Karpas-422 (cell line): ENCODE measurements at places on chromosomes 13 and 19. TPM values are rescaled to one million over a fixed set of nuclear protein-coding genes. Genes with fewer than 3 reads are reported as not detected.

GRCh38 chr19:4357921-4358326, 14.6 kb downstream of the MPND start:
- H3K4me3 ChIP-seq = no peak overlapping the region
- no peak for DNase-seq
- H3K27ac ChIP-seq = no peak overlapping the region
- no peaks in the 10 kb centered on the region for H3K4me1 ChIP-seq

DNA sequence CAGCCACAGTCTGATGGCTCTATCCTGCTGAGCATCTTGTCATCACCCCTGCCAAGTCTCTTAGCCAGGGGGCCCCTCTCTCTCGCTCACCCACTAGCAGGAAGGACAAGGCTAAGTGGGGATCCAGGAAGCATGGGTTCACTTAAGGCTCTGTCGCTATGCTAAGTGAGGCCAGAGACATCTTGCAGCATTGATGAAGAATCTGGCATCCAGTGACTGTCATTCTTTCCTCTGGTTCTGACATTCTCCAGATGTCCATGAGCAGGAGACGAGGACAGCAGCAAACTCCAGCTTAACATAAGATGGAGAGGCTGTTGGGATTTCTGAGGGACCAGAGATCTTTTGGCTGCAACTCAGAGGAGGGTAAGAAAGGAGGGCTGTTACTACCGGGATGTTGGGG, 230.2 kb downstream of the TSHZ3 start:
- H3K36me3 ChIP-seq = no peaks in the 10 kb centered on the region
- H3K4me1 ChIP-seq = no peaks in the 10 kb centered on the region
- H3K27ac ChIP-seq = no peak overlapping the region
- no peak overlapping the region for H3K4me3 ChIP-seq

GRCh38 chr19:24159707-24160106, 72.7 kb downstream of the ZNF254 start:
- H3K4me1 ChIP-seq = no peaks in the 10 kb centered on the region
- no peak overlapping the region for H3K27ac ChIP-seq
- peak; percentile 64 for DNase-seq
- H3K4me3 ChIP-seq = no peak overlapping the region
- no peaks in the 10 kb centered on the region for H3K36me3 ChIP-seq
- no peaks in the 10 kb centered on the region for H3K27me3 ChIP-seq

DNA sequence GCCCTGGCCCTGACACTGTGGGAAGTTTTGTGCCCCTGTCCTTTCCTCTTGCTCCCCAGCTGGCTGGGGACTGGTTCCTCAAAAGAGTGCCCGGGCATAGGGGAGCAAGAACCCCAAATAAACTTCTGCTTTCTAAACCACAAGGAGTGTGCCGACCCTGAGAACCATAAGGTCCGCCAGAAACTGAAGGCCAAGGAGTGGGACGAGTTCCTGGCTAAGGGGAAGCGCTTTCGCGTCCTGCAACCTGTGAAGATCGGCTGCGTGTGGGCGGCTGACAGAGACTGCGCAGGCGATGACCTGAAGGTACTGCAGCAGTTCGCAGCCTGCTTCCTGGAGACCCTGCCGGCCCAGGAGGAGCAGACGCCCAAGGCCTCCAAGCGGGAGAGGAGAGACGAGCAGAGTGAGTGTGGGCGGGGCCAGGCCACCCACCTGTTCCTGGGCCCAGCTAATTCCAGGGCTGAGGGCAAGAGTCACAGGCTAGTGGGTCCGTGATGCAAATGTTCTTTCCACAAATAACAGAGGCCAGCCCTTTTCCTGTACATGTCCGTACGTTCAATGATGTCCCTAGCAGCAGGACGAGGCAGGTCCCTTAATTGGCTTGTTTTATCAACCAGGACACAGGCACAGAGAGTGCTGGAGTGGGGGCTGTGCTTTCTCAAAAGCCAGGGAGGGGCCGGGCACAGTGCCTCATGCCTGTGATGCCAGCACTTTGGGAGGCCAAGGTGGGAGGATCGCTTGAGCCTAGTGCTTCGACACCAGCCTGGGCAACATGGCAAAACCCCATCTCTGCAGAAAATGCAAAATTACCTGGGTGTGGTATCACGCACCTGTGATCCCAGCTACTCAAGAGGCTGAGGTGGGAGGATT, 25.6 kb downstream of the UBXN6 start:
- H3K27ac ChIP-seq = no peak overlapping the region
- no peaks in the 10 kb centered on the region for H3K27me3 ChIP-seq
- peaks cover 39% of the 10 kb centered on the region for H3K36me3 ChIP-seq
- DNase-seq = no peak
- H3K4me3 ChIP-seq = no peak overlapping the region

DNA sequence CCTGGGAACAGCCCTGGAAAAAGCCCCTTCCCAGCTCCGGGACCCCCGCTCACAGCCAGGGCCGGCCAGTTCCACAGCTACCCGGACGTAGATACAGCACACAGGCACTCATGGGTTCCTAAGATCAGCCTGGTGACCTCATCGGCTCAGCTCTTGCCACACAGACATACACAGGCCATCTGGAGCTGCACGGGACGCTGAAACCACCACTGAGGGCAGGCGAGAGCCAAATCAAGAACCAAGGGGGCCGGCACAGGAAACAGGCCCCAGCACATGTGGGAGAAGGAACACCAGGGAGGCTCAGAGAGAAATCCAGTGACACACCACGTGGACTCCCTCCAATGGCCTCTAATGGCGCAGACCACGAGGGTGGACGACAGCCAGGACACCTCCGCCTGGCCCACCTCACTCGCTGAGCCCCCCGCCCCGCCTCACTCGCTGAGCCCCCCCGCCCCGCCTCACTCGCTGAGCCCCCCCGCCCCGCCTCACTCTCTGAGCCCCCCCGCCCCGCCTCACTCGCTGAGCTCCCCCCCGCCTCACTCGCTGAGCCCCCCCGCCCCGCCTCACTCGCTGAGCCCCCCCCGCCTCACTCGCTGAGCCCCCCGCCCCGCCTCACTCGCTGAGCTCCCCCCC, 69.7 kb upstream of the C13orf46 start:
- H3K4me3 ChIP-seq = no peak overlapping the region
- no peak overlapping the region for H3K27ac ChIP-seq
- H3K36me3 ChIP-seq = no peaks in the 10 kb centered on the region

DNA sequence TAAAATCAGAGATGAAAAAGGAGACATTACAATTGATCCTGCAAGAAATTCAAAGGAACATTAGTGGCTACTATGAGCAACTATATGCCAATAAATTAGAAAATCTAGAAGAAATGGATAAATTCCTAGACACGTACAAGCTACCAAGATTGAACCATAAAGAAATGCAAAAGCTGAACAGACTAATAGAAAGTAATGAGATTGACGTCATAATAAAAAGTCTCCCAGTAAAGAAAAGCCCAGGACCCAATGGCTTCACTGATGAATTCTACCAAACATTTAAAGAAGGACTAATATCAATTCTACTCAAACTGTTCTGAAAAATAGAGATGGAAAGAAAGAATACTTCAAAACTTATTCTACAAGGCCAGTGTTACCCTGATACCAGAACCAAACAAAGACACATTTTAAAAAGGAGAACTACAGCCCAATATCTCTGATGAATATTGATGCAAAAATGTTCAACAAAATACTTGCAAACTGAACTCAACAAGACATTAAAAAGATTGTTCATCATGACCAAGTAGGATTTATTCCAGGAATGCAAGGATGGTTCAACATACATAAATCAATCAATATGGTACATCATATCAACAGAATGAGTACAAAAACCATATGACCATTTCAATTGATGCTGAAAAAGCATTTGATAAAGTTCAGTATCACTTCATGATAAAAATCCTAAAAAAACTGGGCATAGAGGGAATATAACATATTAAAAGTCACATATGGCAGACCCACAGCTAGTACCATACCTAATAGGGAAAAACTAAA, 35.8 kb downstream of the UQCRFS1 start:
- no peaks in the 10 kb centered on the region for H3K36me3 ChIP-seq
- H3K27ac ChIP-seq = no peak overlapping the region
- no peaks in the 10 kb centered on the region for H3K27me3 ChIP-seq
- H3K4me3 ChIP-seq = no peak overlapping the region
- DNase-seq = no peak

GRCh38 chr19:45645631-45646344, 6.6 kb upstream of the EML2 start:
- peak; percentile 97 for DNase-seq
- no peaks in the 10 kb centered on the region for H3K36me3 ChIP-seq
- H3K27ac ChIP-seq = no peak overlapping the region
- no peaks in the 10 kb centered on the region for H3K27me3 ChIP-seq
- peaks cover 49% of the 10 kb centered on the region for H3K4me1 ChIP-seq

- DNase-seq = no peak
- peaks cover 10% of the 10 kb centered on the region for H3K4me1 ChIP-seq
- H3K4me3 ChIP-seq = no peak overlapping the region
- H3K27ac ChIP-seq = no peak overlapping the region
- H3K27me3 ChIP-seq = no peaks in the 10 kb centered on the region
Observed at GRCh38 chr19:4673216-4673615, 3.1 kb upstream of the MYDGF start.

- H3K4me1 ChIP-seq = peaks cover 3% of the 10 kb centered on the region; the same call in 1 of the 2 replicates
- H3K4me3 ChIP-seq = no peak overlapping the region
- H3K36me3 ChIP-seq = no peaks in the 10 kb centered on the region
- 0 out of 2 replicates have a peak, but pooled peaks cover 8% of the 10 kb centered on the region for H3K27me3 ChIP-seq
- no peak overlapping the region for H3K27ac ChIP-seq
Observed at GRCh38 chr13:44298314-44298713, 75.3 kb upstream of the SERP2 start.

- no peaks in the 10 kb centered on the region for H3K27me3 ChIP-seq
- no peaks in the 10 kb centered on the region for H3K36me3 ChIP-seq
- H3K27ac ChIP-seq = no peak overlapping the region
- H3K4me3 ChIP-seq = no peak overlapping the region
Observed at GRCh38 chr19:39138221-39139211, 12.9 kb downstream of the PAK4 start.

DNA sequence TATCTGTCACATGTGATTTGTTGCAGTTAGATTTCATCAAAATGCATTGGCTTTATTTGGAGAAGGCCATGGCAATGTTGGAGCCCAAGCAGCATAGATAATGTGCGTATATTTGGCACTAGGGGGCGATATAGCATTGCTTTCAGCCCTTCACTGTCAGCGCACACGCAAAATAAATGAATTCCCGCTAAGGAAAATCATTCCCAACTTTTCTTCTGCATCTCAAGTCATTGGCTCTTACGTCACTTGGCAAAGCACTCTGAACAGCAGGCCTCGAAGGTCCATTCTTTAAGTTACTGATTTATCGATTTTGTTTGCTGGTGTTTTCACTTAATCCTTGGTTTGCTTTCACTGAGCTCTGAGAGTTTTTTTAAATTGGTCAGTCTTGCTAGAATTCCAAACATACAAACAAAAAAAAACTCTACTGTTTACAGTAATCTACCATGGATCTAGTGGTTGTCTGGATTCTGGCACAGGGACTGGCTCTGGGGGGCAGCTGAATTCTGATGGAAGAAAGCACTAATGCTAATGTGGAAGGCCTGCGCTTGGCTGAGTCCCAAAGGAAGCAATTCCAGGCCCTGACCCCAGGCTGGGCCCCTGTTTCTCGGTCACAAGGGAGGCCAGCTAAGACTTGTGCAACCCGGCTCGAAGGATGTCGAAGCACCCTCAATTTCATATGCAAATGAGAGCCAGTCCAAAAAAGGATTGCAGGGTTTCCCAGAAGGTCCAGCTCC, 97.7 kb upstream of the IPO5 start:
- H3K27me3 ChIP-seq = no peaks in the 10 kb centered on the region
- DNase-seq = peak; percentile 80
- peaks cover 9% of the 10 kb centered on the region for H3K4me1 ChIP-seq

GRCh38 chr13:107730813-107731212, 484.5 kb downstream of the LIG4 start:
- no peak overlapping the region for H3K27ac ChIP-seq
- DNase-seq = no peak
- no peaks in the 10 kb centered on the region for H3K4me1 ChIP-seq
- H3K4me3 ChIP-seq = no peak overlapping the region

DNA sequence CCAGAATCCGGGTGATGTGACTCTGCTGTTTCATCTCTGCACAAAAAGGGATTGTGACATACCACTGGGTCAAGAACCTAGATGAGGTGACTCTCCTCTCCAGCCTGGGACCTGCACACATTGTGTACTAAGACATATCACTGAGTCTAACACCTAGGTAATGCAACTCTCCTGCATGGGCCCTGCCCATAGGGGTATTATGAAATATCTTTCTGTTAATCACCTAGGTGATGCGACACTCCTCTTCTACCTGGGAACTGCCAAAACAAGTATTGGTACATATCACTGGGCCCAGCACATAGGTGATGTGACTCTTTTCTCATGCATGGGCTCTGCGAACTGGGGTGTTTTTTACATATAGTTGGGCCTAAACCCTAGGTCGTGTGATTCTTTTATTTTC, 35.5 kb upstream of the ZNF254 start:
- H3K36me3 ChIP-seq = peaks cover 36% of the 10 kb centered on the region
- H3K27me3 ChIP-seq = no peaks in the 10 kb centered on the region
- H3K4me3 ChIP-seq = no peak overlapping the region
- no peak for DNase-seq

GRCh38 chr19:8396563-8397203, 6.5 kb downstream of the RAB11B start:
- peaks cover 3% of the 10 kb centered on the region; the same call in 1 of the 2 replicates for H3K4me1 ChIP-seq
- H3K27ac ChIP-seq = no peak overlapping the region
- DNase-seq = peak; percentile 83

ATXN8OS gene
- total RNA-seq = not detected in 2 replicates

ZNF135 gene
- not detected in 2 replicates for total RNA-seq

NTF4 gene
- not detected in 2 replicates for total RNA-seq
